Stimulated activated naive B cell treated with anti-CD40 and anti-IgM and Interleukin-4, amounts not matched to agents 10 μg/mL and 1 μg/mL and 100 μg/mL, for 72 hours (primary cell): ENCODE measurements at places on chromosomes 7 and 10.

DNA sequence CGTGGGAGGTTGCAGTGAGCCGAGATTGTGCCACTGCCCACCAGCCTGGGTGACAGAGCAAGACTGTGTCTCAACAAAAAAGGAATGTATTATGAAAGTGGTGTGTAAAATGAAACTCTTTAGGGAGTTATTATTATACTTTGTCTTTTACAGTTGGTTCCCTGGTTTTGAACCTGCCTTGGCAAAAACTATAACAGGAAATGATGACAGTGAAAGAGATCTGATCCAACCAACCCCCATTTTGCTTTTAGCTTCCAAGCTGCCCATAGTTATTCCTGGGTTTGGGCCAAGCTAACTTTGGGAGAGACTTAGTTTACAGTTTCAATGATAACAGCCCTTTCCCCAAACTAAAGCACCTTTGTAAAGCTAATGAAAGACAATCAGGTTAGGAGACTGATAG, 34.1 kb upstream of the NMT2 start:
- no peak for DNase-seq

- no peak for DNase-seq
Observed at GRCh38 chr10:30743586-30743985, 114.0 kb upstream of the LYZL2 start.

DNA sequence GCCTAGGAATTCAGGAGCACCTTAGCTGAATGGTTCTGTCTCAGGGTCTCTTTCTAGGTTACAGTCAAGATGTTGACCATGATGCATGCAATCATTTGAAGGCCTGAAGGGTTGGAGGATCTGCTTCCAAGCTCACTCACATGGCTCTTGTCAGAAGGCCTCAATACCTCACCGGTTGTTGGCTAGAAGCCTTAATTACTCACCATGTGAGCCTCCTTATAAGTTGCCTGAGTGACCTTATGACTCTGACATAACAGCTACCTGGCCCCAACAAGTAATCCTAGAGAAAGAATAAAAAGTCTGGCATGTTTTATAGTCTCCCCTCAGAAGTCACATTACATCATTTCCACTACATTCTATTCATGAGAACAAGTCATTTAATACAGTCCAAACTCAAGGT, 3.4 kb upstream of the C1GALT1 start:
- DNase-seq: no peak

DNA sequence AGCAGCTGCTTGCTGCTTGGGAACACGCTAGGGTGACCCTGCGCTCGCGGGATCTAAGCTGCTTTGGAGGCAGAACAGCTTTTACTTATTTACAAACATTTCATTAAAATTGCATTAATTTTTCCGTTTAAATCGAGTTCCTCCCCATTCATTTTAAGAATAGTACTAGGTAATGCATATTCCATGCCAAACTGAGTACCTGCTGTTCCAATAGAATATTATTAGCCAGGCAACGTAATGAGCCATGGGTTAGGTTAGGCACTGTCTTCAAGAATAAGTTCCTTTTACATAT, 860 bp downstream of the EXOC6 start:
- DNase-seq: no peak

DNA sequence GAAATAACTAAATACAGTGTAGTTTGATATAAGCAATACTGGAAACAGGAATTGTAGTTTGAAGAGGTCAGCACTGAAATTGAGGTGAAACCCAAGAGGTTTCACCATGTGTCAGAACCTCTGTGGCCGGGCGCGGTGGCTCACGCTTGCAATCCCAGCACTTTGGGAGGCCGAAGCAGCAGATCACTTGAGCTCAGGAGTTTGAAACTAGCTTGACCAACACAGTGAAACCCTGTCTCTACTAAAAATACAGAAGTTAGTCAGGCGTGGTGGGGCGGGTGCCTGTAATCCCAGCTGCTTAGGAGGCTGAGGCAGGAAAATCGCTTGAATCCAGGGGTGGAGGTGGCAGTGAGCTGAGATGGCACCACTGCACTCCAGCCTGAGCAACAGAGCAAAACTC, 13.7 kb downstream of the AHCYL2 start:
- no peak for DNase-seq

GRCh38 chr7:155646669-155647068, 2.2 kb downstream of the RBM33 start:
- DNase-seq: no peak

- no peak for DNase-seq
Observed at GRCh38 chr10:22156750-22157149, 61.1 kb downstream of the EBLN1 start.

GRCh38 chr7:67637023-67637358, 640.4 kb downstream of the TYW1 start:
- DNase-seq: no peak

DNA sequence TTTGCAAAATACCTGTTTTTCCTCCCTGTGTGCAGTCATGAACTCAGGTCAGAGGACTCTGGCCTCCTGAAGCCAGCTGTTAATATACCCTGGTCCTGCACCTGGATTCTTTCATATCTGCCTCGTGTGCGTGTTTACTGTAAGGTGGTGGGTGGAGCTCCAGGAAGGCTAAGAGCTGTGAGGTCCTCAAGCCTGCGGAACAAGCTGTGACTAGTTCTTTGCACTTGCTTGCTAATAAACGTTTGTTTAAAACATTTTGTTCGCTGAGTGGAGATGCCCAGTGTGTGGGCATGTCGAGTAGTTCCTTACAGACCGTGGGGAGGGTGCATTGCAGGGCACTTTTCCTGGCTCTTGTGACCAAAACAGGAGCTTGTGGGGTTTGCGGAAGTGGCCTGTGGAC, 139.0 kb downstream of the DOCK1 start:
- DNase-seq: no peak

- no peak for DNase-seq
Observed at GRCh38 chr7:128454808-128455542, 703 bp upstream of the HILPDA start.

GRCh38 chr10:114728325-114728724, 70.2 kb upstream of the ABLIM1 start:
- no peak for DNase-seq

- DNase-seq: no peak
Observed at GRCh38 chr7:91533996-91534395, 269.8 kb downstream of the FZD1 start.

DNA sequence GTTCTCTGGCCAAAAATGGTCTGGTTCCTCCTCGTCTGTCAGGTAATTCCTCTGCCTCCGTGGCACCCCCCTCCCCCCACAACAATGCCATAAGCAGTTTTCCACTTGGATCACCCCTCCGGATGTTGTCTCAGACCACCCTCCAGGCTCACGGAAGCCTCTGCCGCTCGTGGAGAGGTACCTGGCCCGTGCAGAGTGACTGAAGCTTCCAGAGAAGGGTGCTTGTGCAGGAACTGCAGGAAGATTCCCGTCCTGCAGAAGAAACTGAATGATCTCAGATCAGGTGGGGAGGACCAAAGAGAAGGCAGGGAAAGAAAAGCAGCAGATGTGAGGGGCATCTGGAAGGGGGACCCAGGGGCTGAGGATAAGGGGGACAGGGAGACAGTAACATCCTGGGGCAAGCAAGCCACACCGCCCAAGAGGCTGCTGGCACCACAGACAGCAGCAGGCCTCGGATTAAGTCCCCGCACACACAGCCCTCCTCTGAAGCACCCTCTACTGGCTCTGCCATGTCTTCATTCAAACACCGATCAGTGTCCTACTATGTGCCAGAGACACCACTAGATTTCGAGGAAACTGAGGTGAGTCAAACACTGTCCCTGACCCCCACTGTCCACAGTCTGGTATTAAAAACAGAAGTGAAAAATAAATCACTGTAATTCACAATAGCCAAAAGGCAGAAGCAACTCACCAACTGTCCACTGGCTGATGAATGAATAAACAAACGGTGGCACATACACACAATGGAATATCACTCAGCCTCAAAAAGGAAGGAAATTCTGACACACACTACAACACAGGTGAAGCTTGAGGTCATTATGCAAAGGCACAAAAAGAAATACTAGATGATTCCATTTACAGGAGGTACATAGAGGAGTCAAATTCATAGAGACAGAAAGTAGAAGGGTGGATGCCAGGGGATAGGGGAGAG, 26.4 kb downstream of the KIAA1549 start:
- DNase-seq: no peak

GRCh38 chr10:95133997-95134396, 60.0 kb upstream of the ACSM6 start:
- no peak for DNase-seq

GRCh38 chr10:60967854-60968484, 24.0 kb upstream of the RHOBTB1 start:
- no peak for DNase-seq

- no peak for DNase-seq
Observed at GRCh38 chr10:13317474-13317873, 17.6 kb upstream of the PHYH start.

DNA sequence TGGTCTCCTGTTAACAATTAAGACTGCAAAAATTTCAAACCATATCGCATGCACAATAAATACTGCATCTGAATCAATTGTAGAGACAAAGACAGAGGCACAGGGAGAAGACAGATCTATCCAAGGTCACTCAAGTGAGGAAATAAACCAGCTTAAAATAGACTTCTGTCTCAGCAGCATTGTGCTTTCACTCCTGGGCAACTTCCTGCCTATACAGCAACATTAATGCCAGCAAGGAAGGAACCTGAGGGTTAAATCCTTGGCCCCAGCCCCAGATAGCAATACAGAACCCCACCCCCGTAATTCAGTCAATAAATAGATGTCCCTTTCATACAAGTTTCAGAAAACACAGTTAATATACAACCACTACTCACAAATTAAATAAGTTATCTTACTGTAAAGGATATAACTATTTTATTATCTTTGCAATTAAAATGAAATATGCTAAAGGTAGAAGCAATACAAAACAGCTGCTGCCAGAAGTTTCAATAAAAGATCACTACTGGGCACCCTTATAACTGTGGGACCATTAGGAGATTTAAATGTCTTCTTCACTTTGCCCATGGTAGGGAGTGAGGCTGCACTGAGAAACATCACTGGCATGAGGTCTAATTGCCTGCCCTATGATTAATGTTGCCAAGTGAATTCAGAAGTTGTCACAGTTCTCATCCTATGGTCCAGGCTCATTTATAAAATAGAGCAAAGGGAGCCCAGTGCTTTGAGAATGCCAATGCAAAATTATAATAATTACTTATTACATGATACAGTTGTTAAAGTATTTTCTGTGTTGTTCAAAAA, 49.4 kb downstream of the CAV1 start:
- no peak for DNase-seq

- no peak for DNase-seq
Observed at GRCh38 chr7:953547-954327, 743 bp downstream of the ADAP1 start.

DNA sequence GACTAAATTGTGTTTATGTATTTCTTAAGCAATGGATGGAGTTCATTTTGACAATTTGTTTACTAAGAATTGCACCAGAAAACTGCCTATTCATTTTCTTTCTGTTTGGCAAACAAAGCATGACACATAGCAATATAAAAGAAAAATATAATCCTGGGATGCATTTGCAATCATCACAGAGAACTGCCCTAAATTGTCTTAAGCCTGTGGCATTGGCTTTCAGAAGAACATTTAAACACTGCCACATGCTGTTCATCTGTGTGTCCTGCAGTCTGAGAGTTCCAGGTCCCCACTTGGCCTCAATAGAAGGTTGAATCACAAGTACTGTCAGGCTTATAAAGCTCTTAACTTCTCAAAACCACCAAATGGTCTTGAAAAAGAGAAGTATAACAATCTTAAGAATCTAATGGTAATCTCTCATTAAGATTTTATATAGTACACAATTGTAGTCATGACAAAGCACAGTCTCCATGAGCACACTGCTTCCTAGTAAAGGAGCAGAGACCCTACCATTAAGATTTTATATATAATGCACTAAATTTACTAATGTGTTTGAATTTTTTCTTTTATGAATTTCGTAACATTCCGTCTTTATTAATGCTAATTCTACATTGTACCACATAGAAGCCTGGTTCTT, 29.9 kb downstream of the RNLS start:
- DNase-seq: peak; percentile 4

GRCh38 chr7:115910541-115911164, 119.9 kb downstream of the TFEC start:
- no peak for DNase-seq

DNA sequence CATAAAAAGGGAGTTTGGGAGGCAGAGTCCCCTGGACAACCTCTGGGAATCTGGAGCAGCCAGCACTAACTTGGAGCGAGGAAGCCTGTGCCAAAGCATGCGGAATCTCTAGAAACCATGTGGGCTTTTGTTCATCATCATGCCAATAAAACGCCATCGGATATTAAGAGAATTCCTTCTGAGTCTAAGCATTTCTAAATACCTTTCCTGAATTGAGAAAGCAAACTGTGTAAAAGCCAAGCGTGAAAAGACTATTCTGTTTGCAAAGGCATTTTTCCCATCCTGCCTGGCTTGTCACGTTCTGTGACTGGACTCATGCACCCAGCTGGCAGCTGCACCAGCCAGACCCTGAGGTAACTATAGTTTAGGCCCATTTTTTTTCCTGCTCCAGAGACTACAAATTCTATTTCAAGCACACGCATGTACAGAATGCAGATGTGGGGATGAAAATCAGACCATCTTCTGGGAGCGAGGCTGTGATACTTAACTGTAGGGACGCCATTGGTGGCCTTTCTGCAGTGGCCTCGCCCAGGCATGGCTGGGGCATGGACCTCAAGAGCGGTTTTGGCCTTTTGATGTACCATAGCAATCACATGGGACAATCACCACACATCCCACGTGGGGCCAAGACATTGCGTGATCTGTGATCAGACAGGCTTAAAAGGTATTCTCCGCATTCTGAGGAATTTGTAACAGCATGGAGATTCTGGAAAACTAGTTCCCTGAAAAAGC, 218.9 kb downstream of the KIAA1217 start:
- no peak for DNase-seq

- DNase-seq: no peak
Observed at GRCh38 chr7:28984631-28985030, 26.5 kb upstream of the TRIL start.

GRCh38 chr7:113279256-113279655, 160.9 kb upstream of the SMIM30 start:
- DNase-seq: no peak

- no peak for DNase-seq
Observed at GRCh38 chr10:92761571-92761970, 71.8 kb downstream of the HHEX start.
